ENCODE measurements at places on chromosomes 3 and 15.

DNA sequence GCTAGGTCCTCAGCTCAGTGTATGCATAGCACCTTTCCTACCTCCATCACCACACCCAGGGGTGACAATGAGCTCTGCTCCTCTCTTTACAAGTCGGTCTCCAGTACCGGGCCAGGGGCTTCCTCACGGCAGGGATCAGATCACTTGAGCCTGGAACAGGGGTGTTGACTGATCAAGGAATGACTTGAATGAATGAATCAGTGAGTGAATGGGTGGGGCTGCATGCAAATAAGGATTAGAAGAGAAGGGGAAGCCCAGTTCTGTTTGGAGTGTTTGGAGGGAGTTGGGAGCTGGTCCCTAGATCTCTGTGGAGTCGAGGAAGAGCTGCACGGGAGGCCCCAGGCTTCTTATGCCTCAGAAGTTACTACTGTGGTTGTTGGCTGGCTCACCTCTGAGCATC, 87.0 kb downstream of the TMEM266 start:
- no peak for DNase-seq

DNA sequence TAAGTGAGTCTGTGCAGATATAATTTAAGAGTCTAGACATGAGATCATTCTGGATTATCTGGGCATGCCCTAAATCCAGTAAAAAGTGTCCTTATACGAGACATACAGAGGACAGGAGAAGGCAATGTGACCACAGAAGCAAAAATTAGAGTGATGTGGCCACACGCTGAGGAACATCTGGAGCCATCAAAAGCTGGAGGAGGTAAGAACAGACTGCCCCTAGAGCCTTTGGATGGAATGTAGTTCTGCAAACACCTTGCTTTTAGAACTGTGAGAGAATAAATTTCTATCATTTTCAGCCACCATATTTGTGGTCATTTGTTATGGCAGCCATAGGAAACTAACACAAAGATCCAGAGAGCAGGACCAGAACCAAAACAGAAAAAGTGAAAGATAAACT, 41.0 kb downstream of the CD200 start:
- DNase-seq = no peak

GRCh38 chr3:16249336-16249735, 15.4 kb downstream of the DPH3 start:
- DNase-seq = no peak

GRCh38 chr3:138479438-138479863, 45.0 kb downstream of the ESYT3 start:
- no peak for DNase-seq

- no peak for DNase-seq
Observed at GRCh38 chr3:126307591-126308393, 49.4 kb downstream of the KLF15 start.

DNA sequence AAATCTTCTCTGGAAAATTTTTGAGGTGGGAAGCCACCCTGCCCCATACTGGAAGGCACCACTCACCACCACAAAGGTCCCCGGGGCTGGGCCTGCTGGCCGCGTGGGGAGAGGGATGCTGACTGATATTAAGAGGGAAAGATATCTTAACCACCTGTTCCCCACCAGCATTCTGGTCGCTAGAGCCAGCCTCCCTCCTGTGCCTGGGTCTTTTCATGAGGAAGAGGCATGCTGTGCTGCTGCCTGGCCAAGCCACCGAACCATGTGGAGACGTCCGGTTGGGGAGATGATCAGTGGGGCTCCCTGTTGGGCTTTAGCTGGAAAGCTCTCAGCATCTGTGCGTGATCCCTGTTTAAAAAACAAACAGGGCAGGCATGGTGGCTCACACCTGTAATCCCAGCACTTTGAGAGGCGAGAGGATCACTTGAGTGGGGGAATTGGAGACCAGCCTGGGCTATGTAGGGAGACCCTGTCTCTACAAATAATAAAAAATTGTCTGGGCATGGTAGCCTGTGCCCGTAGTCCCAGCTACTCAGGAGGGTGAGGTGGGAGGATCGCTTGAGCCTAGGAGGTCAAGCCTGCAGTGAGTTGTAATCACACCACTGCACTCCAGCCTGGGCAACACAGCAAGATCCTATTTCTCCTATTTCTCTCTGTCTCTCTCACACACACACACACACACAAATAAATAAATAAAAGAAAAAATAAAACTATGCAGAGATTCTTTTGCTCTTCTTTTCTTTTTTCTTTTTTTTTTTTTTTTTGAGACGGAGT, 1.0 kb downstream of the KLHL18 start:
- no peak for DNase-seq

- no peak for DNase-seq
Observed at GRCh38 chr3:156628836-156629618, 45.4 kb upstream of the TIPARP start.

DNA sequence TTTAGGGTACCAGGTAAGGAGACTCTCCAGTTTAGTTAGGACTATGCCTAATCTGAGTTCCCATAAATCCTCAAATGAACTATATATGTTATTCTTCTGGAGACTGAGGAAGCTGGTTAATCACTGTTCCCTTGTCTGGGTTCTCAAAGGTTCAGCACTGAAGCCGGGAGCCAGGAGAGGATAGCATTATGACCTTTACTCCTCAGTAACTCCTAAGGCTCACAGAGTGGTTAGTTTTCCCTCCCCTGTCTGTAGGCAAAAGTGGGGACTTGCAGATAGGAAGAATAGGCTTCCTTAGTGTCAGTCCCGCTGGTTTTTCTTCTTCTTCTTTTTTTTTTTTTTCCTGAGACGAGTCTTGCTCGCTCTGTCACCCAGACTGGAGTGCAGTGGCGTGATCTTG, 50.4 kb downstream of the CRTC3 start:
- DNase-seq = no peak

DNA sequence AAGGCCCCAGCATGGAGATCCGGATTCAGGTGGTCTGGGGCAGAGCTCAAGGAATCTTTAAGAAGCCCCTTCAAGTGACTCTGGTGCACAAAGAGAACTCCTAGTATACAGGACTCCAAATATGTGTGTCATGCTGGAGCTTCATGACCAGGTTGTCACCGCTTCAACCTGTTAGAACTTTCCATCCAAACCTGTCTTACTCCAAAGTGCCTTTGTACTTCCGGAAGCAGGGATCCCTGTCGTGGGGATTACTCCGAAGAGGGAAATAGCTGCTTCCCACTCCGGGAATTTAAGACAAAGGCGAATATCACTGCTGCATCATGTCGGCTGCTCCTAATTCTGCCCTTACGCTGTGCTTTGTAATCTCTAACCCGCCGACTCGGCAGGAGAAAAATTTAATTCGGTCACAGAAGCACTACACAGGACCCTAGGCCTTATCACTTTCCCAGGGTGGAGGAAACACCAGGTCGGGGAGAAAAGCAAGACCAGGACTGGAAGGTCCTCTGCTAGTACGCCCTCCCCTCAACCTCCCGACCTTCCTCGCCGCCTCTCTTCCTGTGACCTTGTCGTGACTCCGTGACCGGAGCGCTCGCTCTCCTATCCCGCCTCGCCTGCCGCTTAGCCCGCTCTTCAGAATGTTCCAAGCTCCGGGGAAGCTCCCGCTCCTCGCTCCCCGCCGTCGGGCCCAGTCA, 730 bp downstream of the HIGD1A start:
- no peak for DNase-seq

DNA sequence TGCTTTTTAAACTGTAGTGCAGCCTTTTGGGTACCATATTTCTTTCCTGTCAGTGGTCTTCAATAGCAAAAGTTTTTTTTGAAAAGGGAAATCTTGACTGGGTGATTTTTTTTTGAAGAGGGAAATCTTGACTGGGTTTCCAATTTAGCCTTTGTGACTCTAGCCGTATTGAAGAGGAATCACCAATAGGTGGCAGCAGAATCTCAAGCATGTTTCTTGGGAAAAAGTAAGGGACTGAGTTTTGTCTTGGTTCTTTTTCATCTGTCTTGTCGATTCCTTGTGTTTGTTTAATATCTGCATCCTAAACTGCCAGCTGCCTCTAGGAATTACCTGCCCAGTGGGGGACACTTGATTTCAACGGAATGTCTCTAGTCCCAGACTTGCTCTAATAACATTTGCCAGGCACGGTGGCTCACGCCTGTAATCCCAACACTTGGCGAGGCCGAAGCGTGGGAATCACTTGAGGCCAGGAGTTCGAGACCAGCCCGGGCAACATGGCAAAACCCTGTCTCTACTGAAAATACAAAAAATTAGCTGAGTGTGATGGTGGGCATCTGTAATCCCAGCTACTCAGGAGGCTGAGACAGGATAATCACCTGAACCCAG, 89.2 kb downstream of the RBPMS2 start:
- DNase-seq = no peak

DNA sequence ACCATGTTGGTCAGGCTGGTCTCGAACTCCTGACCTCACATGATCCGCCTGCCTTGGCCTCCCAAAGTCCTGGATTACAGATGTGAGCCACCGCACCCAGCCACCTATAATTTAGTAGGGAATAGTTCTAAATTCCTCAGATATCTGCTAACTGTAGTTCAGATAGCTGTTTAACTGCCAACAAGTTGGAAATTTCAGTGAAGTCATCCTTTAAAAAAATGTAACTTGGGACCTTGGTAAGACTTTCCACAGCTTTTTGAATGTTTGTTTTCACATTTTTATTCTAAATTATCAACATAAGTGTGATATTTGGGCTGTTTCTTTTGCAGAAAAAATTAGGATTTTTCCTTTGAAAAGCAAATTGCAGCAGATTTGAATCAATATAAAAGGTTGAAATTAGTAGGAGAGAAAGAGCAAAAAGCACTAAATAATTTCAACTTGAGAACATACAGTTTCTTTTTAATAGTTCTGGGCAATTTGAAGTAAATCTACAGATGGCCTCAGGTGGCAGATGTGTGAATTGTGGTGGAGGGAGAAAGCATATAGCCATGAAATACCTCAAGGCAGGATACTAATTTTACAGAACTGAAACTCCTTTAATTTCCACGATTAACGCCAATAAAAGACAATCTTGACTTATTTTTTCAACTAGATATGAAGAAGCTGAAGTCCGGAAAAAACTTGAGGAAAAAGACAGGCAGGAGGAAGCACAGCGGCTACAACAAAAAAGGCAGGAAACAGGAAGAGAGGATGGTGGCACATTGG, 34.3 kb downstream of the USP8 start:
- no peak for DNase-seq

DNA sequence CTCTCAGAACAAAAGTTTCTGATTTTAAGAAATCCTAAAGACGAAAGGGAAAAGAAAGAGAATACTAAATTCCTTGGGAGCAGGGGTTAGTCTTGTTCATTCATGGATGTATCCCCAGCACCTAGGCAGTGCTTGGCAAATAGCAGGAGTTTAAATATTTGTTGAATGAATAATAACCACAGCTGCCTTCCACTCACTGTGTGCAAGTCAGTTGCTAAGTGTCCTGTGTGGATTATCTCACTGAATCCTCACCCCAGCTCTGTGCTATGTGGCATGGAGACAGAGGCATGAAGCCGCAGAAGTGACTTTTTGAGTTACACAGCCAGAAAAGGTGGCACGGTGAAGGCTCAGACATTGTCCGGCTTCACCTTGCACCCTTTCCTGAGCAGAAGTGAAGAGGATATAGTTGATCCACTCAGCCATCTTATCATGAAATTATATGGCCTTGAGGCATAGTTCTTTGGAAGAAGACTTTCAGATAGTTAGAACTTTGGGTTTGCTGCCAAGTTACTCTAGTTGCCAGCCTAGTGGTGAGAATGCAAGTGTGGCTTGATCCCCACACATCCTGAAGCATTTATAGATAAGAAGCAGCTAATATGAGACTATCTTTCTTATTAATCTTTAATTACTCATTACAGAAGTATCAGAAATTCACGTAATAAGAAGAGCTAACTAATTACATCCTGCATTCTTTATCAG, 355.5 kb downstream of the LRTM1 start:
- DNase-seq = no peak

GRCh38 chr3:58167431-58168351, 43.1 kb downstream of the DNASE1L3 start:
- peak; percentile 51 for DNase-seq

GRCh38 chr15:60259469-60259868, 138.3 kb downstream of the ANXA2 start:
- DNase-seq = no peak

GRCh38 chr3:86828751-86829150, 162.2 kb downstream of the VGLL3 start:
- DNase-seq = no peak

GRCh38 chr15:51752888-51753287, 1.5 kb downstream of the TMOD2 start:
- no peak for DNase-seq

DNA sequence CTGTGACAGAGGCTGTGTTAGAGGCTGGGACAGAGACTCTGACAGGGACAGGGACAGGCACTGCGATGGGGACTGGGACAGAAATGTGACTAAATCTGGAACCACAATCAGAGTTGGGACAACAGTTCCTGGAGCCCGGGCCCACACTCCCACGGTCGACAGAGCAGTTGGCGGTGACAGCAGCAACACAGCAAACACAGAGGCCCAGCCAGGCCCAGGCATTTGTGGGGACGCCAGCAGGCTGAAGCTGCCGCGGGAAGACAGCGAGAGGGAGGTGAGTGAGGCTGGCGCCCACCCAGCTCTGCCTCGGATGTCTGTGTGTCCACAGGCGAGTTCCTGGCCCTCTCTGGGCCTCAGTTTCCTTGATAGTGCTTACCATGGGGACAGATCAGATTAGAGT, 9.3 kb upstream of the HCN4 start:
- DNase-seq = no peak

GRCh38 chr3:30245858-30246622, 360.4 kb upstream of the TGFBR2 start:
- no peak for DNase-seq

DNA sequence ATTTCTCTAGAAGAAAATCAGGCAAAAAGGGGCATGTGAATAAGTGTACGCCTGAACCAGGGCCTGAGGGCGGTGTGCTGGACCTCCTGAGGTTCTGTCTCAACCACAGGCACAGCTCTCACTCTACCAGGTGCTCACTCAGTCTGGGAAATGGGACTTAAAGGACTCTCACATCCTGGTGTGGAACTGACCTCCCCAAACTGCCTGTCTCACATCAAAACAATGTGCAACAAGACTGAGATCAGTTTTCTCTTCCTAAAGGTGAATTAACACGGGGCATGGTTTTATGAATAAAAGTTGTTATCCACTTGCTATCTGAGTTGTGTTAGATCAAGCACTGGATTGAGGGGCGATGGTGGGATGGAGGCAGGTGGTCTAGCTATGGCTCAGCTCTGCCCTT, 4.8 kb downstream of the STOML1 start:
- no peak for DNase-seq

GRCh38 chr15:50911621-50912020, 3.1 kb downstream of the AP4E1 start:
- DNase-seq = no peak

- DNase-seq = no peak
Observed at GRCh38 chr3:153038367-153038766, 123.7 kb upstream of the RAP2B start.
